Choroid plexus epithelial cell (primary cell): ENCODE measurements at places on chromosomes 2 and 18.

GRCh38 chr2:201228912-201229290 is 31.4 kb upstream of the CASP8 start:
- no peak for DNase-seq

GRCh38 chr2:168849610-168850009 is 40.6 kb downstream of the SPC25 start:
- DNase-seq: peak; percentile 89

GRCh38 chr18:28013066-28013465 is 163.9 kb downstream of the CDH2 start:
- peak; percentile 38 for DNase-seq

GRCh38 chr2:94759211-94759610 is 112.0 kb upstream of the TEKT4 start:
- no peak for DNase-seq

DNA sequence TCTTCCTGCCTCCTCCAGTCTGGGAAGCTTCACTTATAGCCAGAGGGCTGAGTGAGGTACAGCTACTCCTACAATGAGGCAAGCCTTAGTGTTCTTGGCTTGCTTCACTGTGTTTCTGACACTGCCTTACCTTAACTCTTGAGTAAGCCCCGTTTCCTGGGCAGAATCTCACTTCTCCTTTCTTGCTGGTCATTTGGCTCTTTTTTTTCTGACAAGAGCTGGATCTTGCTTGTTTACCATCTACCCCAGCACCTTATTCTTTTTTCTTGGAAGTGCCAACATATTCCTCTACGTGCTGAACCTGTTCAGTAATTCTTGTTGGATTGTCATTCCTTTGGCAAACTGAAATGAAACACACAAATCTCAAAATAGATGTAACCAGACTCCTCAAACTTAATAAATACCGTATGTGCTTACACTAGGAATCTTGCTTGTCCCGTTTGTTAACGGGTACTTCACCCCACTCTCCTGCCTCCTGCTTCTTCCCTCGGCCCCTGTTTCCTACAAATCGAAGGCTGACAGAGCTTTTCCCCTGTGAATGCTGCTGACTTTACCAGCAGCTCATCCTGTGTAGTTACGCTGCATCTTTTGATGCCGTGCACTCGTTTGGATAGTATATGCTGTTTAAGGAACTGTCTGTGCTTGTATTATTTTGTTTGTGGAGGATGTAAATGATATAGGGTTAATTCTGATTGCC is 132.2 kb downstream of the FMNL2 start:
- DNase-seq: peak; percentile 75

DNA sequence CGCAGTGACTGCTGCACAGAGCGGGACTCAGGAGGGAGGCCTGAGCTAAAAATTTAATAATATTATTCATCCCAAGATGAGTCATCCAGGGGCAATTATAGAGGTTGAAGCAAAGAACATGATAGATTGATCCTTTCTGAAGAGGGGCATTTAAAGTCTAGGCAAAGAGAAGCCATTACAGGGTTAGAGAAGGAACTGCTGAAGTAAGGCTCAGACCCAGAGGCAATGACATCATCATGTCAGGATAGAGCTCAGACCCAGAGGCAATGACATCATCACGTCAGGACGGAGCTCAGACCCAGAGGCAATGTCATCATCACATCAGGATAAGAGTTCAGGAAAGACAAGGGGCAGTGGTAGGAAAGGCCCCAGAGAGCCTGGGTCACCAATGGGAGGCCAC is 184.0 kb downstream of the TMEM18 start:
- DNase-seq: no peak

DNA sequence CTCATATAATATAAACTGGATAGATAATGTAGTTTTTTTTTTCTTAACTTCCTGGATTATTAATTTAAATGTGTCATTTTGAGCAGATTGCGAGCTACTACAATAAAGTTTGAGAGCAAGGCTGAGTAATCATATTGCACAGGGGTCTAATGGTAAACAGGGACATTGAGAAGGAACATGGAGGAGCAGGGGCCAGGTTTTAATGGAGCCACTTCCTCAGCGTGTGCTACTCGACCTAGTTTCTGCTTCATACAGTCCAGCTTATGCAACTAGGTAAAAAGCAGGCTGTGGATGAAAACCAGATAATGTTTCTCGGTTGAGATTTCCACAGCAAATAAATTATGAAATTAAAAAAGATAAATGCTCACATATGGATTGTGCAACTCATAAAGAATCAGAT is 1915.7 kb upstream of the CELF4 start:
- no peak for DNase-seq

DNA sequence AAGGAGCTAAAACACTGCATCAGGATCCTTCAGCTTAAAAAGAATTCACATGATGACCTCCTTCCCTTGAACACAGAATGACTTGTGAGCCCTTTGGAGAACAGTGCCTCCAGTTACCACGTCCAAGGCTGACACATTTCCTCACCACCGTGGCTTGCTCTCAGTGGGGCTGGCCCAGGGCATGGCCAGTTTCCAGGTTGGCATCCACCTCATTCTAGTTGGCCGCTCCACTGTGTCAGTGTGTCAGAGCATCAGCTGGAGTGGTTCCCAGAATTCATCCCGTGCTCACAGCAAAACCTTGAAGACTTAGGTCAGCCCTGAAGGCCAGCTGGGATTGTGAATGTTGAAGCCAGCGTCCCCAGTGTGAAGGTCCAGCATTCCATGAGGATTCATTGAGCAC is 158.5 kb downstream of the INSIG2 start:
- DNase-seq: no peak

DNA sequence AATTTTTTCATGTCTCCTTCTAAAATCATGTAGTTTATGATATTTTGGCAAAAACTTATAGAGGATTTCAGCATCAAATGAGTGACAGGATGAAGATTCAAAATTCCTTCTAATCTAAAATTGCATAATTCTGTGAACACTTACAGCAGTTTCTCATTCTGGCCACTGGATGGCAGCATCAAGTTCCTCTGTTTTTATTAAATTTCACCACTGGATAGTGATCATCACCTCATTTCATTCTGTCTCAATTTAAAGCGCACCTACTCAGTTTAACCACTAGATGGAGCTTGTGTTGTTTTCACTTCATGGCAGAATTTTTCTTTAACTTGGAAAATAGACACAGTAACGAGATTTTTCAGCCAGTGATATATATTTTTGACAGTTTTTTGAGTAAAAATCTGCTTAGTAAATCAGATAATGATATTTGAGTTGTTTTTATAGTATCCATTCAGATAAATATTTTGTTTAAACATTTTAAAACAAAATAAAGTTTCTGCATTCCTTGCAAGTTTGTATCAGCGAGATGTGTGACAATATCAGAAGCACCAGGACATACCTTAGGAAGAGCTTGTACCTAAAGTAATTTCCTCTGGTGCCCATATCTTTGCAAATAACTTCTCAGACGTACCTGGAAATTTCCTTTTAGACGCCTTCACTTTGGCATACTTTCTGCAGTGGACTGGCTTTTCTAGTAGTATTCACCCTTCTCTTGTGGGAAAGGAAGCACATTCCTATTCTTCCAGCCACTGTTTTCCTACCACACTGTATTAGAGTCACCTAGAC is 94.7 kb upstream of the ARHGAP15 start:
- DNase-seq: peak; percentile 88

DNA sequence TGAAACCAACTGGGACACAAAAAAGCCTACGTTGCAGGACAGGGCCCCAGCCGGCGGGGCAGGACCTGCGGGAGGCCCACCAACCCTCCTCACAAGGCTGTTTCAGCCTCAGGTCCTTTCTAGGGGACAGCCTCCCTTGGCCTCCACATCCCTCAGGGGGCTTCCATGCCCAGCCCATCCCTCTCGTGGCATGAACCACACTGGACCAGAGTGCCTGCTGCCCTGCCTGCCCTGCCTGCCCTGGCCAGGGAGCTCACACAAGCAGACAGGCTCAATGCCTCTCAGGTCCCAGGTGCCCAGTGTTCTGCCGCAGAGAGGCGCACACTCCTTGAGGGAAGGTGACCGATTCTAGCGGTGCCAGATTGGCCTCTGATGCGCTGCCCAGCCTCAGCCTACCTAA is 57.4 kb downstream of the HDAC4 start:
- DNase-seq: no peak

DNA sequence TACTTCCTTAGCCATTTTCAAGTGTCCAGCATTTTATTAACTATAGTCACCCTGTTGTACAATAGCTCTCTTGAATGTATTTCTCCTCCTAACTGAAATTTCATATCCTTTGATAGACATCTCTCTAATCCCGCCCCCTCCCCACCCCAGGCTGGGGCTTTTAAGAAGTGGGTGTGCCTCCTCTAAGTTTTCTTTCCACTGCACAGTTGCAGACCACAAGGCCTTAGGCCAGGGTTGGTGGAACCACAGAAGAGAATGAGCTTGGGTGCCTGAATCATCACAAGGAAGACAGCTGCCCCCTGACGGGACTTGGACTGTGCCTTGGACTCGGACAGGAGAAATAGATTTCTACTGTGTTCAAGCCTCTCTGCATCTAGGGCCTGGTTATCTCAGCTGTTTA is 193.4 kb downstream of the HAUS1 start:
- DNase-seq: no peak

DNA sequence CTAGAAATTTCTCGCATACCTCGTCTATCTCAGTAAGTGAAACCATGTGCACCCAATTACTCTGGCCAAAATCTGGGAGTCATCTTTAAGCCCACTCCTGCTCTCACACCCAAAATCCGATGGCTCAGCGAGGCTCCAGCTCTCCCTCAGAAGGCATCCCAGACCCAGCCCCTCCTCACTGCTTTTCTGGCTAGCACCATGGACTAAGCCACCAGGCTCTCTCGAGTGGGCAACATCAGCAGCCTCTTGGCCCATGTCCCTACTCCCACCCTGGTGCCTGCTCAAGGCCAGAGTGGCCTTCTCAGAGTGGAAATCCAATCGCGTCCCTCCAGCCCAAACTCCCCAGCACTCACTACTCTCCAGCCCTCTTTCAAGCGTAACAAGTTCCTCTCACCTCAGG is 27.2 kb downstream of the TNS1 start:
- no peak for DNase-seq

- no peak for DNase-seq
Observed at GRCh38 chr2:62431512-62431911, 74.5 kb downstream of the TMEM17 start.

- DNase-seq: no peak
Observed at GRCh38 chr2:149122516-149122915, 84.0 kb downstream of the LYPD6B start.

- no peak for DNase-seq
Observed at GRCh38 chr18:10422731-10423130, 31.7 kb upstream of the APCDD1 start.

- DNase-seq: peak; percentile 42
Observed at GRCh38 chr2:127721978-127722355, 20.7 kb downstream of the SFT2D3 start.

DNA sequence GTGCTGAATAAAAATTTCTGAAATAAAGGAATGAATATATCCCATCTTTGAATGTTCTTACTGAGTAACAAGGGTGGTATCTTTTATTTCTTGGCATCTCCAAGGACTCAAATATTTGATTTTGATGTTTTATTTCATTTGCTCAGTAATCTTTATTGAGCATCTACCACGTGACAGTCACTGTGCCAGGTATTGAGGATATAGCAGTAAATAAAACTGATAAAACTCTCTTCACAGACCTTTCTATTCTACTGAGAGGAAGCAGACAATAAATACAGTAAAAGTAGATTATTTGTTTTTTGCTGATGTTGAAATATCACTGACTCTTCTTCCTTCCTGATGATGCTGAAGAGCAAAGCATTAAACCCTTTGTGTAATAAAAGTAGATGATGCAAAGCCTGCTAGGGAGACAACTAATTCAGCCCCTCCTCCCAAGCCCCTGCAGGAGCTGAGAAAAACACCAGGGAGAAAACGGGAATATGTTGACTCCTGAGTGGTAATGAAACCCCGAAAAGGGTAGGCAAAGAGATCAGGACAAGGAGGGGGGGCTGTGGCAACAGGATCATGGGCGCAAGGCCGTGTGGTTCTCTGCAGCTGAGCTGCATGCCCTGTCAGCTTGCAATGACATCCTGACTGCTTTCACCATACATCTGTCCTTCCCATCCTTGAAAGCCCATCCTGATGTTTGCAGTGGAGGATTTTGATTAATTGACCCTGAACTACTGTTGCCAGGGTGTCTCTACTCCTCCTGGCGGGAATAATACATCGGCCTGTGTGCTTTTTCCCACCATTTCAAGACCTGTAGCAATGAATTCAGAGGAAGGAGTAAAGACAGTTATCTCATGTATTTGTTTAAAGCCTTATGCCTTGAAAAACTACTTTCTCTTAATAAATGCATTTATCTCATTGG is 117.4 kb downstream of the EML6 start:
- DNase-seq: no peak

DNA sequence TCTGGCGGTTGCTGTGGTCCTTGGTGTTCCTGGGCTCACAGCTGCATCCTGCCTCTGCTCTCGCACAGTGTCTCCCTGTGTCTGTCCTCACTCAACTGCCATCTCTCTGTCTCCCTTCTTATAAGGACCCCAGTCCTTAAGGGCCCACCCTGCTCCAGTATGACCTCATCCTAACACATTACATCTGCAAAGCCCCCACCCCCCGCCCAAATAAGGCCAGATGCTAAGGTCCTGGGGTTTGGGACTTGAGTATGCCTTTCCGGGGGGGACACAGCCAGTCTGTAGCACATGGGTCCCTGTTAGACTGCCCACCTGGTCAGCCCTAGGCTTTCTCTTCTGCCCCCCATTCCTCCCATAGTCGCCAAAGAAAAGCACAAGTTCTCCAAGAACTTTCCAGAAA is 40.7 kb downstream of the FER1L5 start:
- DNase-seq: no peak

GRCh38 chr2:68721482-68722101 is 13.0 kb upstream of the ARHGAP25 start:
- peak; percentile 58 for DNase-seq

- DNase-seq: no peak
Observed at GRCh38 chr2:217501887-217502286, 500.9 kb downstream of the TNS1 start.

GRCh38 chr2:59658906-59659635 is 894.4 kb downstream of the BCL11A start:
- no peak for DNase-seq

- DNase-seq: no peak
Observed at GRCh38 chr2:104977958-104978357, 59.9 kb upstream of the MRPS9 start.

GRCh38 chr18:55884498-55884897 is 296.5 kb upstream of the TCF4 start:
- no peak for DNase-seq

DNA sequence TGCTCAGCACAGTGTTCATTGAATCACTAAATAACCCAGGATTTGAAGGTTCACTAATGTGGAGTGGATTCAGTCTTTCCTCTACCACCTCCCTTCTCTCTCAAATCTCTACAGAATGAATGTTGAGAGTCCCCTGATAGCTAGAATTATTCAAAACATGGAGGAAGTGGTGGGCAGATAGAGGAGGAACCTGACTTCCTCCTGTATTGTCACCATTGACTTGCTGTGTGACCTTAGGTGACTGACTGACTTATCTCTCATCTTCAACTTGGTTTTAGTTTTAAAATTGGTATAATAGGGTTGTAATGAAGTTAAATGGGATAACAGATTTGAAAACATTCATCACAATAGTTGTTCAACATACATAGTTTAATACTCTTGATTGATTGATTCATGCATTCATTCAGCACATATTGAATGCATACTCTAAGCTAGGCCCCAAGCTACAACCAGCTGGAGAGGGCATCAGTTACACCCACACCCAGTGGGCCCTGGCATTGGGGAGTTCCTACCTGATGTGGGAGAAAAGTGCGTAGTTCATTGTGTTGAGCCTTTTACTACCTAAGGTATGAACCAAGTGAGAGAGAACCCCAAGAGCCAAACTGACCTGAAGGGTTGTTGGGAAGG is 96.0 kb downstream of the WDR7 start:
- DNase-seq: no peak
